ENCODE measurements at places on chromosomes 3 and 15.
A peak's percentile ranks its signal among the peaks of the same experiment; 100 is the strongest.

DNA sequence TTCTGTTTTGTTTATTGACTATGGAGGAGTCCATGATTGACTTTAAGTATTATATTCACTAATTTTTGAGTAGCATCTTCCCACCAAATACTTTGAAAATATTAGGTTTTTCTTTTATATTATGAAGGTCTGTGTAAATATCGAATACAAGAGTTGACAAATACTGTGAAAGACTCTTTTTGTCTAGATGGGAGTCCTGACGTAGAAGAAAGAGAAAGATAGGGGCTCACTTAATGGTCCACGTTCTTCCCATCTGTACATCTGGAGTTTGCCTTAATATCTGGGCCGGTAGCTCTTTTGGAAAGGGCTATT lies 7.8 kb upstream of the UTS2B start:
- no peak for DNase-seq

GRCh38 chr15:89205991-89206585 lies 15.3 kb downstream of the RLBP1 start:
- no peak for DNase-seq

- DNase-seq = no peak
Observed at GRCh38 chr3:154427685-154428285, 2.2 kb downstream of the GPR149 start.

- peak; percentile 71 for DNase-seq
Observed at GRCh38 chr15:74950078-74950908, 6.3 kb downstream of the RPP25 start.

Measured in effector CD4-positive, alpha-beta T cell (primary cell).